ENCODE measurements at places on chromosomes 2 and 18. TPM values are rescaled to one million over a fixed set of nuclear protein-coding genes. Genes with fewer than 3 reads are reported as not detected.

DNA sequence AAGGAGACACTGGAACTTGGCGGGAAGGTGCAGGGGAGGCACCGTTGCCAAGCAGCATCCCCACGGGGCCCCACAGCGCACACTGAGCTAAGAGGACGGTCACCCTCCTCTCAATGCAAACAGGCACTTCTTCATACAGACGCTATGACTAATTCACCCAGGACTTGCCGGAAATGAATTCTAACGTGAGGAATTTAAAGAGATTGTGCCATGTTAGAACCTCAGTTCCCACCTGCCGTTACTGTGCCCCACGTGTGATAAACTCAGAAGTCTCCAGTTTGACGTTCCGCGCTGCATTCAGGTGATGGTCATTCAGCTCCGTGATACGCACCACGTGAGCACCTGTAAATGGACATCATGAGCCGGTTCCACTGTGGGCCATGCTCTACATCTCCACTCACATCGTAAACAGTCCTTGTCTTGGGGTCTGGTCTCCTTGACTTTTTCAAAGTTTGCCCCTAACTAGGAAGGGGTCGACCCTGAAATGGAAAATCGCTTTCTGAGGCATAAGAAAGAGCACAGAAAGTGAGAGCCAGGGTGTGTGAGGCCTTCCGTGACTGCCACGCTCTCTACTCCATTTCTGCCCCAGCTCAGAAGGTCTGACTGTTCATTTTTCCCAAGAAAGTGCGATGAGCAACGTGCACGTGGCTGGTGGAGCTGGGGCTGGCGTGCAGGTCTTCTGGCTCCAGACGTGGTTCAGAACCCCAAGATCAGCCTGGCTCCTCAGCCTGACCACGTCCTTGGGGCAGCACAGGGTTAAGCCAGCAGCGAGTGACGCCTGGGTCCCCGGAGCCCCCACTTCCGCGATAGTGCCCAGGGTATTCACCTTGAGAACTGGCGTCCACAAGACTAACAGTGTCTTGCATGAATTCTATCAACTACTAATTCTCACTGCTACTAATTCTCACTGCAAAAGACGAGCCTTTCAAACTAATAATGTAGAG is 35.1 kb downstream of the TMEM18 start:
- DNase-seq, result no peak
- no peaks in the 10 kb centered on the region for H3K27me3 ChIP-seq
- H3K27ac ChIP-seq, result no peak overlapping the region
- no peaks in the 10 kb centered on the region for H3K36me3 ChIP-seq

DNA sequence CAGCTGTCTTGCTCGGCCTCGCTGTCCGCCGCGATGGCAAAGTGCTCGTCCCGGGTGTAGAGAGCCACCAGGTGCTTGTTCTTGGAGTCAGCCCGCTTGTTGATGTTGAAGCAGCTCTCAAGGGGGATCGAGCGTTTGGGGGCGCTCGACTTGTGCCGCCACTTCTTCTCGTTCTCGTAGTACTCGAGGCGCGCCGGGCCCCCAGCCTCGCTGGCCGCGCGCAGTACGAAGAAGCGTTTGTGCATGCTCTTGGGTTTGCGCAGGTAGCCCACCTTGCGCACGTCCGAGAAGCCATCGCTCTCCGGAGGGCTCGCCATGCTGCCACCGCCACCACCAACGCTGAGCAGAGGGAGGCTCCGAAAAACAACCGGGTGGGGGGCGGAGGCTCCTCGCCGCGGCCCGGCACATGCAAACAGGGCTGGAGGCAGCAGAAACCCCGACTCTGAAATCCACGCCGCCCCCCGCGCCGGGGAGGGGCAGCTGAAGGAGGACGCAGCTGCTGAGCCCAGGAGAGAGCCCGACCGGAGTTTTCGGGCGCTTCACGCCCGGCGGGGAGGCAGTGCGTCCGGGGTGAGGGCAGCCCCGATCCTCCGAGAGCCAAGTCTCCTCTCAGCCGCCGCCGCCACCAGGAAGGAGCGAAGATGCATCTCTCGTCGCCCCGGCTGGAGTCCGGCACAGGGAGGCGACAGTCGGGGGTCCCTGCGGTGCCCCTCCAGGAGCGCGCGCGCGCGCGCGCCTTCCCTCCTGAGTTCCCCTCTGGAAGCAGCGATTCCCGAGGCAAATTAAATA is 1.0 kb downstream of the IRS1 start:
- H3K27me3 ChIP-seq, result no peaks in the 10 kb centered on the region
- peaks cover 20% of the 10 kb centered on the region for H3K4me1 ChIP-seq
- DNase-seq, result peak; percentile 87
- no peaks in the 10 kb centered on the region for H3K36me3 ChIP-seq
- H3K4me3 ChIP-seq, result peak overlapping the region; percentile 72
- peak overlapping the region; percentile 94 for H3K27ac ChIP-seq

GRCh38 chr2:240893363-240893844 is 2.6 kb downstream of the MAB21L4 start:
- no peaks in the 10 kb centered on the region for H3K27me3 ChIP-seq
- DNase-seq, result peak; percentile 31
- H3K36me3 ChIP-seq, result no peaks in the 10 kb centered on the region
- H3K4me1 ChIP-seq, result no peaks in the 10 kb centered on the region
- no peak overlapping the region for H3K4me3 ChIP-seq

GRCh38 chr2:114787486-114787885 is 345.0 kb downstream of the DPP10 start:
- no peaks in the 10 kb centered on the region for H3K27me3 ChIP-seq
- no peaks in the 10 kb centered on the region for H3K4me1 ChIP-seq
- H3K4me3 ChIP-seq, result no peak overlapping the region

The MROH2A gene
- total RNA-seq, result not detected

The LBX2 gene
- 2.3 TPM for total RNA-seq

The PID1 gene
- total RNA-seq, result 4.6 TPM

Data from pancreas (tissue), 10 donors.